ENCODE measurements at places on chromosomes 4 and X.

- DNase-seq = no peak
These were observed 190.7 kb downstream of the ZNF674 start for GRCh38 chrX:46354481-46354880.

DNA sequence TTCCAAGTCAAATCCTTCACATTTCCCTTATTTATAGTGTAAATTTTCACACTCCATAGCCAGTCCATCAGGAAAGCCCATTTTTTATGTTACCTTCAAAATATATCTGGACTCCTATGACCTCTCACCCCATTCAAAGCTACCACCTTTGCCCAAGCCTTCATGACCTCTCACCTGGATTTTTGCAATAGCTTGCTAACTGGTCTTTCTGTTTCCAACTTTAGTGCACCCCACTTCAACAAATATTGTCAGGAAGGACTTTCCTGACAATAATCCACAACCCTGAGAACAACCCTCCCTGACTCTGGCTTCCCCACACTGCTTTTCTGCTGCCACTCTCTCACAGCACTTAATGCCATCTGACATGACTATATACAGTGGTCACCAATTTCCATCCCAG lies 33.4 kb downstream of the ASIC5 start:
- DNase-seq = no peak

DNA sequence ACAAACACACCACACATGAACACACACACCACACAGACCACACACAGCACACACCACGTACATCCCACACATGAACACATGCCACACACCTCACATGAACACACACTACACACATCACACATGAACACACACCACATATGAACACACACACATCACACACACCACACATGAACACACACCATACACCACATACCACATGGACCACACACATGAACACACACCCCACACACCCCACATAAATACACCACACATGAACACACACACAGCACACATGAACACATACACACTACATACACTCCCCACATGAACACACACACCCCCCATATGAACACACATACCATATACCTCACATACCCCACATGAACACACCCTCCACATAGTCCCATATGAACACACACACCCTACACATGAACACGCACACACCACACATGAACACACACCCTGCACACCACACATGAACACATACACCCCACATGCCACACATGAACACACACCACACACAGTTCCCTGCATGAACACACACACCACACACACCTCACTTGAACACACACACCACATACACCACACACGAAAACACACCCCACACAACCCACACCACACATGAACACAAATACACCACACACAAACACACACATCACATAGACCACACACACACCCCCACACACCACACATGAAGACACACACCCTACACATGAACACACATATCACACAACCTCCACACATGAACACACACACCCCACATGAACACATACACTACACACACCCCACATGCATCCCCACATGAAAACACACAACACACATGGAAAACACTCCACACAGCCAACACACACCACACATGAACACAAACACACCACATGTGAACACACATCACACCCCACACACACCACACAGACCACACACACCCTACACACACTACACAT lies 18.3 kb downstream of the PNMA6E start:
- DNase-seq = no peak

- DNase-seq = no peak
These were observed 35.4 kb upstream of the PGRMC2 start for GRCh38 chr4:128322986-128323385.

GRCh38 chr4:113500424-113500823 lies 261.1 kb downstream of the CAMK2D start:
- DNase-seq = no peak

- no peak for DNase-seq
These were observed 654 bp upstream of the STS start for GRCh38 chrX:7146703-7147412.

- DNase-seq = no peak
These were observed 627.1 kb upstream of the AADAT start for GRCh38 chr4:170716868-170717267.

- DNase-seq = no peak
These were observed 38.6 kb upstream of the AADAT start for GRCh38 chr4:170128219-170128804.

DNA sequence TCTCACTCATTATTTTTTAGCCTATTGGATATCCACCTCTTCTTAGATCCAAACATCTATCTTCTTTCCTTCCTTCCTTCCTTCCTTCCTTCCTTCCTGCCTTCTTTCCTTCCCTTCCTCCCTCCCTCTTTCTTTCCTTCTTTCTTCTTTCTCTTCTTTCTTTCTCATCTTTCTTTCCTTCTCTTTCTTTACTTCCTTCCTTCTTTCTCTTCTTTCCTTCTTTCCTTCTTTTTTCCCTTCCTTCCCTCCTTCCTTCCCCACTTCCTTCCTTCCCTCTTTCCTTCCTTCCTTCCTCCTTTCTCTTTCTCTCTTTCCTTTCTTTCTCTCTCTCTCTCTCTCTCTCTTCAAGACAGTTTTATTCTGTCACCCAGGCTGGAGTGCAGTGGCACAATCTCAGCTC lies 1239.8 kb downstream of the PCDH7 start:
- no peak for DNase-seq

DNA sequence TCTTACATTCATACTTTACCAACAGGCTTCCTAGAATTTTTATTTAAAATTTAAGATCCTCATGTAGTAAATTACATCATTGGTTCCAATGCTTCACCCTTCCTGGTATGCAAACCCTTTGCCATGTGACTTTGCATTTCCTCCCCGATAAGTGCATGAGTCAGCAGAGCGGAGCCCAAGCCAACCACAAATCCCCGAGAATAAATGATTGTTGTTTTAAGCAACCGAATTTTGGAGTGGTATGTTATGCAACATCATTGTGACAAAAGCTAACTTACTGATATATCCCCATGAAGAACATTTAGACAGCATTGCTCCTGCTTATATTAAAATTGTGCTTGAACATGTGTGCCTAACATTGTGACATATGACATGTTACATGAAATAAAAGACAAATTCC lies 199.4 kb upstream of the DDX53 start:
- no peak for DNase-seq

- no peak for DNase-seq
These were observed 106.6 kb upstream of the H2AZ1 start for GRCh38 chr4:100056701-100057100.

DNA sequence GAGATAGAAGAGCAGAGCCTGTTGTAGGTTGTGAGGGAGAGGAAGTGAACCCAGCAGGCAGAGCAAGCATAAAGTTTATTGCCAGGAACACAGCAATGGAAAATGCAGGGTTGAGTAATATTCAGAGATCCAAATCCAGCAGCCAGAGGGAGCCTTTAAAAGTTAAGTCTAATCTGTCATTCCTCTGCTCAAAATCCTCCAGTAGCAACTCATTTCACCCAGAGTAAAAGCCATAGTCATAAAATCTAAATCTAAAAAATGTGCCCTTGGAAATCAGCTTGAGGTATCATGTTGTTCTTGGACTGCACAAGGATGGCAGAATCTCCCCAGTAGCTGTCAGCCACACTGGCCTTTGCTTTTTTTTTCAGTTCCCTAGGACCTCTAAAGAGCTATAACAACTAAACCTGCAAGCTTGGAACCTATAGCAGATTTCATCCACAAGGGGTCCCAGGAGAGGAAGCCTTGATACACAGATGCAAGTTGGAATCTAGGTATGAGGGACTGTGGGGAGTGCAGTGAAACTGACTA lies 62.9 kb upstream of the FRAS1 start:
- DNase-seq = no peak
